ENCODE measurements at places on chromosomes 3 and 15.

- no peak for DNase-seq
Measured at GRCh38 chr3:117565777-117566176, 856.2 kb downstream of the TUSC7 start.

DNA sequence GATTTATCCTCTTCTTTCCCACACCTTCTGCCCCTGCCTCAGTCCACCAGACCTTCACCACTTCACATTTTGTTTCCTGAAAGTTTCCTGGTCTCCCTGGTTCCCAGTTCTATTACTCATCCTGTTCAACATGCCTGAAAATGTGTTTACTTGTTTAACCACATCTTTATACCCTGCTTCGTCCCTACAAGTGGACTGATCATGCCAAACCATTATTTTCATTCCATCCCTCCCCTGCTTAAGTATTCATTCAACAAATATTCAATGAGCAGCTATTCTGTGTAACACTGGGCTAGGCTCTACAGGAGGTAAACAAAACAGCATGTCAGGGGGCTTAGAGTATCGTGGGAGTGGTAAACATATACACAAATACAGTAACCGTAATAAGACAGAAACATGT is 5.5 kb downstream of the MYO5A start:
- no peak for DNase-seq

DNA sequence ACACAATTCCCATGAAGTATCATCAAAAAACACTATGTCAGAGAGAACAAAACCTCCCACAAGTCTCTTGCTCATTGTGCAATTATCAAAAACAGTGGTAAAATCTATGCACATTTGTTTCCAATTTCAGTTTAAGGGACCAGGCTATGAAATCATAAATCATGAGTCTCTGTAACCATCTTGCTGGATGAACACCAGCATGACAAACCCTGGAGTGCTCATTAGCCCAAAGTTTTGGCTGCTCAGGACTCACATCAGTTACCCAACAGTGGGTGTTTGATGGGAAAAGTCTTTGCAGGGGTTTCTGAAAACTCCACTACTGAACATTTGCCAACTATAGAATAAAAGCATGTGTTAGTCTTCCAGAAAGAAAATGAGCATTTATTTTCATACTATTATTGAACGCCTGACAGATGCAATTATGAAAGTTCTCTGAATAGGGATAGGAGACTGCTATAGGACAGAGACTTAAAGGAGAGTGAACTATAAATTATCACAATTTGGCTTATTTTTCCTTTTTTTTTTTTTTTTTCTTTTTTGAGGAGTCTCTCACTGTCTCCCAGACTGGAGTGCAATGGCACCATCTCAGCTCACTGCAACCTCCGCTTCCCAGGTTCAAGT is 240.8 kb upstream of the KCNMB2 start:
- DNase-seq: no peak

DNA sequence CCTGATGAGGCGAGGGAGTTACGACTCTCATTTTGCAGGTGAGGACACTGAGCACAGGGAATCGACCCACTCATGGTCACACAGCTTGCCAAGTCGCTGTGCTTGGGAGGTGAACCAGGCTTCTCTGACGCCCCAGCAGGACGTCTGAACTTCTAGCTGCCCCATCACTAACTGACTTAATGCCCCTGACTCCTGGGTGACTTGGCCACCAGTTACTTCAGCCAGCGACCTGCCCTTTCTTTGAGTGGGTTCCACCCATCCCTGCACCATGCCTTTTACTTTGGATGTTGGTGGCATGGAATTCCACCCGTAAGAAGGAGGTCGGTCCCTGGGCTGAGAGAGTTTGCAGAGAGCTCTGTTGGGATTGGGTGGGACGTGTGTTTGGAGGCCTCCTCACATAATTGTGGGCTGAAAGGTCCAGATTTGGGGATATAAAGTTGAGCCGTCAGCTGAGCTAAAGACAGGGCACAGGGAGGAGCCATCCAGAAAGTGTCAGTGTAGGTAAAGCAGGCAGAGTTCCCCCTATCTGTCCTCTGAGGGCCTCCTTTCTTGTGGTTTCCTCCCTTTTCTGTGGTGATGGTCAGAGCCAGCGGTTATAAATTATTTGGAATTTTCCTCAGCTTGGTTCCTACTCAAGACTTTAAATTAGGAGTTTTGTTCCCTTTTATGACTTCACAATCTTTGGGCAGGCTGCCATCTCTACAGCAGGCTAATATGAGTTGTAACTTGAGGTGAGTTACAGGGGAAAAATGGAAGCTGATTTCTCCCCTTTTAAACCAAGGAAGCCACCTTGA is 55.0 kb downstream of the FLNB start:
- DNase-seq: no peak

GRCh38 chr3:184894051-184894450 is 82.1 kb downstream of the VPS8 start:
- DNase-seq: no peak

All from stimulated activated CD4-positive, alpha-beta T cell treated with anti-CD3 and anti-CD28 coated beads, Interleukin-15, amount 100 ng/mL, for 48 hours (primary cell).